ENCODE measurements at places on chromosomes 7 and 10.

DNA sequence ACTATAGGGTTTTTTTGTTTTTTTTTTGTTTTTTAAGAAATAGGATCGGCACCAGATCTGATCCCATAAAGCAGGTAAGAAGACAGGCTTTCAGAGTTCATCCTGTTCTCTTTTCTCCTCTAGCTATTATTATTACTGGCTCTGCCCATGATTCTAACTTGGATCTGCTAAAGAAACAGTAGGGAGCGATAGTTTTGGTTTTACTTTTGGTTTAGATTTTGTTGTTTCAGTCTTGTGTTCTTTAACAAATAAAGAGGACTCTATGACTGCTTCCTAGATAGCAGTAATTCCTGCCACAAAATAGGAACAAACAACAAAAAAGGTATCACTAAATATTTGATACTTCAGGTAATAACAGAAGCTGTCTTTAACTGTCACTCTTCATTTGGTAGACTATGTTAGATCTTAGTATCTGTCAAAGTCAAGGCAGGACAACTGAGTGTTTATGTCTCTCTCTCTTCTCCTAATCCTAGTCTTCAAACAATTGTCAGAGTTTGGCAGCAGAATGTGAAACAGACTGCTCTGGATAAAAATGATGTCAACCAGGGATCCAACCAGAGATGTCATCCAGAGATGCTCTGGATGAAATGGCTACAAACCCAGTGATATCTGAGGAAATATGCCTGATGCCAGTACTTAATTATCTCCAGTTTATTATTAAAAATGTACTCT is 99.8 kb downstream of the KMT2C start:
- DNase-seq, result peak; percentile 26

GRCh38 chr10:71090801-71091200 is 121.6 kb upstream of the UNC5B start:
- DNase-seq, result no peak

GRCh38 chr7:154620141-154620755 is 382.7 kb downstream of the PAXIP1 start:
- no peak for DNase-seq

GRCh38 chr10:7192831-7193361 is 217.9 kb downstream of the SFMBT2 start:
- no peak for DNase-seq

DNA sequence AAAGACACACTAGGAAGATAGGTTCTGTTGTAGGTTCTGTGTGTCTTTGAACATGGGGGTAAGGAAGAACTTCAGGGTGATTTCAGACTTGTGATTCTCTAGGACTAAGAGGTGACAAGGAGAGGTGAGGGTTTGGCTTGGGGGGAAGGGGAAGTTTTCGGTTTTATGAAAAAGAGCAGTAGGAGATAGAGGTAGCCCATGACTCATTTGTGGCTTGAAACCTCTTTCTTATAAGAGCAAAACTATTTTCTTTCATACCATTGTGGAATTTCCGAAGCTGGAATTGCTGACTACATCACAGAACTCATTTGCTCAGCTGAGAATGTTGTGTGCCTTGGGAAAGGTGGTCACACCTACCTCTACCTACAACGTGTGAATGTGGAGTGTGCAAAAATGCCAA is 39.6 kb upstream of the IKZF1 start:
- DNase-seq, result no peak

DNA sequence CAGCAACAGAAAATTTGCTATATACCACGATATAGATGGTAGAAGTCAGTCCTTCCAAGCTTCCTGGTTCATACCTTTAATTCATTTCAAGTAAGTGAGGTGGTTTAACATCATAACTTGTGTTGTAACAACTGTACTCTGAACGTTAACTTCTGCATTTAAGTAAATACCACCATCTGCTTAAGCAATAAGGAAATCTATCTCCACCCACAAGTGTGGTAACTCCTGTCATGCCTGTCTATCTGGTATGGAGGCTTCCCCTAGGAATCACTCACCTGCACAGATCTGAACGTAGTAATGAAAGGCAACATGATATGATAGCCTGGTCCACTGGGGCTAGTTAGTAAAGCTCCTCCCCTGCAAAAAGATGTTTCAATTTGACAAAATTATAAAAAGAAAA is 2.3 kb downstream of the ERLIN1 start:
- no peak for DNase-seq

DNA sequence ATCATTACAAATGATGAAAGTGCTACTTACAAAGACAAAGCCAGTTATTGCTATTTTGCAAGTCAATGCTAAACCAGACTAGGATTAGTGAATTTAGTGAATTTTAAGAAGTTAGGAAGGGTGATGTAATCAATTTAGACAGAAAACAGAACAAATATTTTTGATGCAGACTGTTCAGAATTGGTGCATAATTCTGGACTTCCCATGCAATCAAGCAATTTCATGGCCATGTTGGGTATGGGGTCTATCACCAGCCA is 85.4 kb downstream of the CH25H start:
- no peak for DNase-seq

DNA sequence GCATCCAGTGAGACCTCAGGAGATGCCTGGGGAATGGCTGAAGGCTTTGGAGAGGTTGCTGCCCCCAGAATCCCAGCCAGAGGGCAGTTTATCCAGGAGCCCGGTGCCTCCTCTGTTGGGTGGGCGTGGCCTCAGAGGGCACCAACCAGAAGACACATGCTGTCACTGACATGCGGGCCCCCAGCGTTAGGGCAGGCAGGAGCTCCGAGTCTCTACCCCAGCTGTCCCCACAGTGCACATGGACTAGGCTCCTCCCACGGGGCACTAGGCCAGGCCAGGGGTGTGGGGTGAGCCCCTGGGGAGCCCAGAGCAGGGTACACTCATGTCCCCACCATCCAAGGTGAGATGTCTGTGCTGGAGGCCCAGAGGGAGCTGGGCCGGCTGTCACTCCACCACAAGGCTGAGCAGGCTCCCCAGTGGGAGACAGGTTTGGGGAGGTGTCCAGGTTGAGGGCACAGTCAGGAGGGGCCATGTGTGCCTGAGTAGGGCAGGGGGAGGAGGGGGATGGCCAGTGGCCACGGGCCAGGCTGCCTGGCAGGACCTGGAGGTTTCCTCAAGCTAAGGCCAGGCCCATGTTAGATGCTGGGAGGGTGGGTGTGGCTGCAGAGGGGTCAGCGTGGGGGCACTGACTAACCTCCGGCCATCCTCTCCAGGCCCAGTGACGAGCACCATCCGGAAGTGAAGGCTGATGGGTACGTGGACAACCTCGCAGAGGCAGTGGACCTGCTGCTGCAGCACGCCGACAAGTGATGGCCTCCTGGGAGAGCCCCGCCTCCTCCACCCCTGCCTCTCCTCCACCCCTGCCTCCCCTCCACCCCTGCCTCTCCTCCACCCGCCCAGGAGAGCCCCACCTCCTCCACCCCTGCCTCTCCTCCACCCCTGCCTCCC is 131.3 kb downstream of the FAM53B start:
- DNase-seq, result peak; percentile 76

GRCh38 chr7:138248609-138249008 is 172.3 kb downstream of the AKR1D1 start:
- DNase-seq, result no peak

DNA sequence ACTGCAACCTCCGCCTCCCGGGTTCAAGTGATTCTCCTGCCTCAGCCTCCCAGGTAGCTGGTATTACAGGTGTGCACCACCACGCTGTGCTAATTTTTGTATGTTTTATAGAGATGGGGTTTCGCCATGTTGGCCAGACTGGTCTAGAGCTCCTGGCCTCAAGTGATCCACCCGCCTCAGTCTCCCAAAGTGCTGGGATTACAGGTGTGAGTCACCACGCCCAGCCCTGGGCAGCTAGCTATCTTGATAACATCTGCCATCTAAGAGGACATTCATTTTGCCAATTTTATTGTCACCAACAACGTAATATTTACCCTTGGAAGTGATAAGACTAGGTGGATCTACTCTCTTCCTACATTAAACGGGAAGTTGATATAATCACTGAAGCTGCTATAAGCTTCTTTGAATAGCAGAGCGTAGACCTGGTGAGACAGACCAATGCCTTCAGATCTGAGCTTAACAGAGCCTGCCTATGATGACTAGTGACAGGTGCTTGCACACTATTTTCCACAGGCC is 39.7 kb upstream of the SLC35B4 start:
- DNase-seq, result no peak

DNA sequence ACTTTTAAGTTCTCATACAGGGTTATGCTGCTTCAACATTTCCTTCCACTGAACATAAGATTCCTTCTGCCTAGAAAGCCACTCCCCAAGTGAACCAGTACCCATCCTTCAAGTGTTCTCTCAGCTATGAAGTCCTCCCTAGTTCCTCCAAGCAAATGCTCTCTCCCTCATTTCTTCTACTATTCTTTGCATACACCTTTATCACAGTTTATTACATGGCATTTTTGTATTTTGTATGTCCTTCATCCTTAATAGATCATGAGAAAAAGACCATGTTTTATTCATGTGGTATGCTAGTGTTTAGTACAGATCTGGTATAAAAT is 1.9 kb downstream of the SYPL1 start:
- DNase-seq, result no peak

GRCh38 chr7:101593556-101593955 is 35.5 kb downstream of the MYL10 start:
- no peak for DNase-seq

DNA sequence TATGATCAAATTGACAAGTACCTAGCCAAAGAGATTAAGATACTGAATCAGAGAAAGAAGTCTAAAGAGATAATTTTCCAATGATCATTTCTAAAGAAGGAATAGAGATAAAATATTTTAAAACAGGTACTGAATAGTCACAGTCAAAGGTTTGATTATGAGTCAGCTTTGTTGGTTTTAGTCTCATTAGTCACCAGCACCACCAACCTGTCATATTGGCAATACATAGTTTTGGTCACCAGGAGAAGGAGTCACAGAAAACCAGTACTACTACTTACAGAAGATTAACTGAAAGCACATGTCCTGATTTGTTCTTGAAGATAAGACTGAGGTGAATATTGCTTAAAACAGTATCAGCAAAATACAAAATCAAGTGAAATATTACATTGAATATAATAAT is 34.6 kb downstream of the ZEB1 start:
- DNase-seq, result peak; percentile 13

Measured in hepatic stellate cell (primary cell).